ENCODE measurements at places on chromosomes 6 and 20.

DNA sequence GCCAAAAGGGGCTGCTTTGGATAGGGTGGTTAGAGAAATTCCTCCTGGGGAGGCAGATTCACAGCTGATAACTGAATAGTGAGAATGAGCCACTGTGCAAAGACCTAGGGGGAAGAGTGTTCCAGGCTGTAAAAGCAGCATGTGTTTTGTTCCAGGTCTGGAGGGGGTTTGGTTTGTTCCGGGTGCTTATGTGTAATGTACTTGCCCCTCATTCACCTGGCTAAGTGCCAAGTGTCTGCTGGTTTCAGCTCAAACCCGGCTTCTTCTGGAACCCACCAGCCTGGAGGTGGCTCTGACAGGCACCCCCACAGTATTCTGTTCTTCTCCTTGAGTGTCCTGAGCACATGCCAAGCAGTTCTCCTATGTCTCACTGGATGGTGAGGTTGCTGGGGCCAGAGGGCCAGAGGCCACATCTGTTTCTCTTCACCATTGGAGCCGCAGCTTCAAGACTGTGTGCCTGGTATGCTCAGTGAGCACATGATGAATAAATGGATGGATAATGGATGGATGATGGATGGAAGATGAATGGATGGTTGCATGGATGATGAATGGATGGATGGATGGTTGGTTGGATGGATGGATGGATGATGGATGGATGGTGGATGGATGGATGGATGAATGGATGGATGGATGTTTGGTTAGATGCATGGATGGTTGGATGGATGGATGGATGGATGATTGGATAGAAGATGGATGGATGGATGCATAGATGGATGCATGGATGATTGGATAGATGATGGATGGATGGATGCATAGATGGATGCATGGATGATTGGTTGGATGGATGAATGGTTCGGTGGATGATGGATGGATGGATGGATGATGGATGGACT, 227.6 kb downstream of the BMP7 start:
- no peak for DNase-seq

GRCh38 chr20:609371-609964, 641 bp downstream of the TCF15 start:
- DNase-seq = peak; percentile 30

GRCh38 chr20:38726804-38727606, 2.7 kb downstream of the SLC32A1 start:
- DNase-seq = peak; percentile 73

DNA sequence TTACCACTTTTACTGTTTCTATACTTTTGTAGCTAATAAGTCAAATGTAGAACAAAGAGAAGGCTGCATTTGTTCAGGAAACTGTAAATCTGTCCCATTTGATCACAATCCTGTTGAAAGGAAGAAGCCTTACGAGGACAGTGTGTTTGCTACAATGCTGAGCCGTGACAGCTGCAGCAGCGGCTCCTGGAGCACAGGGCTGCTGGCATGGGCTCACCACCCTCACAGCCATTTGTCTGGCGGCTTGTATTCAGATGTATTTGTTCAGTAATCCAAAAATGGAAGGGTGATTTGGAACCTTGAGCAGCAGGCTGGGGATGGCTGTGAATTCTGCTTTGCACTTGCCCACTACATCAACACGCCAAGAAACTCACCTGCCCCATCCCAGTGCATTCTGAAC, 5.7 kb downstream of the TUBB2A start:
- no peak for DNase-seq

GRCh38 chr6:144639654-144640053, 354.5 kb downstream of the UTRN start:
- no peak for DNase-seq

DNA sequence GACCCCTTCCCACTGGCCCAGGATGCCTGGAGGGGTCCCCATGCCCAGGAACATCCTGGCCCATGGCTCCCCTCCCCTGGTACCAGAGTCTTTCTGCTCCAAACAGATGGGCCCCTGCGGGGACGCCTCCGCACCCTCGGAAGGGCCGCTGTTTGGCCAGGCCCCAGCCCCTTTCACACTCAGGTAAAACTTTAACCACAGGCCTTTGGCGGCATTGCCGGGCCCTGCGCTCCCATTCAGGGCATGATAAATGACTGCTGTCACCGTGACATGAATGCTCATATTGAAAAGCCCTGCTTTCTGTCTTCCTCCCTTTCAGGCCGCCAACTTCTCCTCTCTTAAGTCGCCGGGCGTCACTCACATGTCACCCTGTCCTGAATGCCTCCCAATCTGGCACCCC, 141.5 kb upstream of the TOP1 start:
- no peak for DNase-seq

GRCh38 chr6:43963203-43963602, 164.0 kb downstream of the MRPL14 start:
- DNase-seq = no peak

DNA sequence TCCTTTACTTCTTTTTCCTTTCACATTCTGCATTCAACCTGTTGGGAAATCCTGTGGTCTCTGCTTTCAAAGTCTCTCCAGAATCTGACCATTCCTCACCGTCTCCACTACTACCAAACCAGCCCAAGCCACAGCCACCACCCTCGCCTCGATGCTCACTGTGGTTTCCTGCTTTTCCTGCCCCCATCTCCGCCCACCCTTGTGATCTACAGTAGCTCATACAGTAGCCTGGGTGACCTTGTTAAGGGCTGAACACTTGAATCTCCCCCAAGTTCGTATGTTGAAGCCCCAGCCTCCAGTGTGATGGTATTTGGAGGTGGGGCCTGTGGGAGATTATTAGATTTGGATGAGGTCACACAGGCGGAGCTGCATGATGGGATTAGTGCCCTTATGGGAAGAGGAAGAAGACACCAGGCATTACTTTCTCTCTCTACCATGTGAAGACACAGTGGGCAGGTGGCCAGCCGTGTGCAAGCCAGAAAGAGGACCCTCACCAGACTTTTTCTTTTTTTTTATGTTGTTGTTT, 189.0 kb upstream of the UST start:
- no peak for DNase-seq

Measured in K562 (cell line).